ENCODE measurements at places on chromosomes 7 and 10.

DNA sequence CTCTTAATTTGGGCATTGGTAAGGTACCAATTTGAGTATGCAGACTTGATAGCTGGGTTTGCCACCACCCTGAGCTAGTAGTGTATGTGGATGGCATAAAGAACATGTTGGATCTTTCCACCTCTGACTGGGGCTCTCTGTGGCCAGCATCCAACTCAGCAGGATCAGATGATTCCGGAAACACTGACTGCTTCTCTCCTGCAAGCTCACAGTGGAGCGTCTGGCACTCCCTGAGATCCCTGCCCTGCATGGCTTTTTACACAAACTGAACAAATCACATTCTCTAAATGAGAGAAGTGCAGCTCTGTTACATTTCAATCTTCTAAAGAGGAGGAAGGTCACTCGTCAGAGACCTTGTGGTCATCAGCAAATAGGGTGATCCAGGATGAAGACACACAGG is 1057.5 kb downstream of the NRG3 start:
- no peak for DNase-seq

DNA sequence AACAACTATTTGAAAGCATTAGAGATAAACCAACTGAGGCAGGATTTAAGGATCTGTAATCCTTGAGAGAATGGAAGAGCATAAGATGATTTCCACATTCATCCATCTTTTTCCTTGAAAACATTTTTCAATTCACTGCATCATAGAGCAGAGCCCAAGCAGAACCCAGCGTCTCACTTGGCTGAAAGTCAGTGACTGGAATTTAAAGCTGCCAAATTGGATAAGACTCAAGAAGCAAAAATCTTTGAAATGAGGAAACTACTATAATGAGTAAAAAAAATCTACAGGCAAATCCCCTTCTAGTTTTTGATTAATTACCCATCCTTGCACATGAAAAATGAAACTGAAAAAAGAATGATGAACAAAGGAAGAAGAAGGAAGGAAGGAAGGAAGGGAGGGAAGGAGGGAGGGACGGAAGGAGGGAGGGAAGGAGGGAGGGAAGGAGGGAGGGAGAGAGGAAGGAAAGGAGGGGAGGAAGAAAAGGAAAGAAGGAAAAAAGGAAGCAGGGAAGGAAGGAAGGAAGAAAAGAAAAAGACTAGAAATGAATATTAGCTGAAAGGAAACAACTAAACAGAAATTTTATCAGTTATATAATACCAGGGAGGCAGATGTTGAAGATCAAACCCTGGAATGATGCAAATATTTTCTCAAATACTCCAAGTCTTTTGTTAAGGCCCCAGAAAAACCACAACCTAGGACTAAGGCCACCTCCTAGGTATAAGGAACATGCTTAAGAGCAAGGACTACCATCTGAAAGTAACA is 336.3 kb upstream of the MAGI2 start:
- DNase-seq, result peak; percentile 65

DNA sequence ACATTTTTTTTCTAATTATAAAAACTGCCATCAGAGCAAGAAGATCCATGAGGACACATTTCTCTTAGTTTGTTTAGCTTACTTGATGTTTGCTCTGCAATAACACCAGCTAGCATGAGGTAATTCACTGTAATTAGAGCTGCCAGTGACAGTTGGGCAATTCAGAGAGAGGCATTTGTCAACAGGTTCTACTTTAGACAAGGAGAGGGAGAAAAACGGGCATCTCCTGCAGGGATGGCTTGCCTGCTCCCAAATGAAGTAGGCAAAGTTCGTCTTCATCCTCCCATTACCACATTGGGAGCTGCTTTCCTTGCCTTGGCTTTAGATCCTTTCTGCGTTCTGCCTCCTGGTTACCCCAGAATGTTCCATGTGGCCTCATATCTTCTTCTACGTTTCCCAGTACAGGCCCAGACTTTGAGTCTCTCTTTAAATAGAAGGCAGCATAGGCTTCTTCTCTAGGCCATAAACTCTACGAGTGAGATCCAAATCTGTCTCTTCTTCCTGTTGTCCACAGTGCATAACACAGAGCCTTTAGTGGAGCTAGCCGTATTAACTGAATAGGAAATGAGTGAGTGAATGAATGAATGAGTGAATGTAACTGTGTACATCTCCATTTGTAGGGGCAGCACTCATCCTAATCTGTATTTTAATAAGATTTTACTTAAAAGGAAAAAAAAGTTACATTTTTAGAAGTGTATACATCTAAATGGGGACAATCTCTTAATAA is 21.2 kb downstream of the ASB15 start:
- DNase-seq, result peak; percentile 65

- peak; percentile 97 for DNase-seq
Observed at GRCh38 chr10:58577437-58577777, 64.7 kb downstream of the BICC1 start.

DNA sequence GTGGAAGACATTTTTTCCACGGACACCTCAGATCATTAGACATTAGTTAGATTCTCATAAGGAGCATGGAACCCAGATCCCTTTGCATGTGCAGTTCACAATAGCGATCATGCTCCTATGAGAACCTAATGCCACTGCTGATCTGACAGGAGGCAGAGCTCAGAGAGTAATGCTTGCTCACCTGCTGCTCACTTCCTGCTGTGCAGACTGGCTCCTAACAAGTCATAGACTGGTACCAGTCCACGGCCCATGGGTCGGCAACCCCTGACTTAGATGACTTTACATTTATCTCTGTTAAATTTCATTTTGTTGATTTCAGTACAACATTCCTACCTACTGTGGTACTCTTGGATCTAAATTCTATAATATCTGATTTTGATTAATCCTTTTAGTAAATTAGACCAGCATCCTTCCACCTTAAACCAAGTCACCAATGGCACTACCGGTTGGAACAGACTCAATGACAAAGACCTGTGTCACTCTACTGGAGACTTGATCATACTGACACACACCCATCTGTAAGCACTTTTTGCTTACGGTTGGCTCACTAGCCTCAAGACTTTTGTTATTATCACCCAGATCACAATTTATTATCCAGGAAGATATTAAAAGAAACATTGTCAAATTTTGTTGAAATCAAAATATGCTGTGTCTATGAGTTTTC is 8.0 kb upstream of the CCDC71L start:
- no peak for DNase-seq

DNA sequence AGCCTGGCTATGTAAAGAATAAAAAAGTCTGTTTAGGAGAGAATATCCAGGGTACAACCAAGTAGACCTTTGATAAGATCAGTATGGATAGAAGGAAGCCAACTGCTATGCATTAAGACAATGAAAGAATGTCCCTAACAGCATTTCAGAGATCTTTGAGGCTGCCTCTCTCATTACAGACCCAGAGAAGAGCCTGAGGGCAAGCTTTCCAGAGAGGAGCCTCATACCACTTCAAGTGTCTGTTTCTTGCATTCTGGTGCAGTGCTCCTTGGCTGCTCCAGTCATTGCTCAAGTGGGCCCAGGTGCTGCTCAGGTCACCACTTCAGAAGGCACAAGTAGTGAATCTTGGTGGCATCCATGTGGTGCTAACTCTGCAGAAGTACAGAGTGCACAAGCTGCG is 514.0 kb downstream of the PLXDC2 start:
- DNase-seq, result no peak
